Kidney tubule cell (primary cell): ENCODE measurements at places on chromosomes 3 and 15.
A peak's percentile ranks its signal among the peaks of the same experiment; 100 is the strongest.

DNA sequence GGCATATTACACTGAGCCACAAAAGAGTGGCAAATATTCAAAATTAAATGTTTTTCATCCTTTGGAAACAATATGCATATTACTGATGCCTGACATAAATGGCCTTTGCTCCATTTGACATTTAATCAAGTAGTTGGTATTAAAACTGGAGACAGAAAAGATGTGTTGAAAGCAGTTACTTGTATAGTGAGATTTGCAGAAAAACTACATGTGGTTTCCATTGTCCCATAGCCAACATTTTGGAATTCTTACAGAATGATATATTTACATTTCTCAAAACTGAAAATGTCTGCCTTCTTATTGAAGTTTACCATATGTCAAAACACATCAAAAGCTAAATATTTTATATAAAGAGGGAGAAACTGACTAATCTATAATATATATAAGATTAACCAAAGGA is 21.6 kb downstream of the SHOX2 start:
- no peak for DNase-seq

DNA sequence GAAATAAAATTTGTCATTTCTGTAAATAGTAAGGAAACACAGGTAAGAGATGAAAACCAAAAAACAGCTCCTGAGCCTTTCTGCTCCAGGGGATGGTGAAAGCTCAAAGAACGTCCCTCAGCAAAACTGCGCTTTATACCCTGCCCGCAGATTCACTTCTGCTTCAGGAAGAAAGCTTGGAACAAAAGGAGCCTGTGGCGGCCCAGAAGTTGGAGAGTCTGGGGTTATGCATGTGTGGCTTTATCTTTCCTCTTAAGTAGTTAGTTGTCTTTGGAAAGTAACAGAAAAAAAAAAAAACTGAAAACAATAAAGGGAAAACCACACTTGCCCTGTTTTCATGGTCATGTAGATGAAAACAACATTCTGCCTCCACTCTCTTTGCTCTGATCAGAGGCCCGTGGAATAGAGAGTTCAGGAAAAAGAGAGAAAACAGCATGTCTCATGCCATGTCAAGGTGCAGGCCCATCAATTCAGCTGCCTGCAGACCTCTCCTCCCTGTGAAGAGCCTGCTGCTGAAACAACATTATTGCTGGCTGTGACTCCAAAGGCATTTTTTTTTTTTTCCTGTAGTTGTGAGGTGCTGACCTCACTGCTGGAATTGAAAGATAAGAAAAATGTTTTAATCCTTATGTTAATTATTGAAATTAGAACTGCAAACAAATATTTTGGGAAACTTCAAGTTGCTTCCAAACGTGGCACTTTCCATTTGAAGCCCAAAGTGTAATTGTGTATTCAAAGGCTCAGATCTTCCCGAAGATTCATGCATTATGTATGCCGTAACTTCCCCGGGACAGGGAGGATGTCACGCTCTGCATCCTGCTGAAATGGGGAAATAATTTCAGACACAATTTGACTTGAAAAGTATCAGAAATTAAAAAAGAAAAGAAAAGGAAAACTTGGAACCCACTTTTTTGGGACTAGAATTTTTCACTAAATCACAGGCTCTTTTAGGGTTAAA is 108.4 kb upstream of the ZNF385D start:
- DNase-seq, result no peak

GRCh38 chr3:128556907-128557306 is 63.9 kb upstream of the GATA2 start:
- no peak for DNase-seq

DNA sequence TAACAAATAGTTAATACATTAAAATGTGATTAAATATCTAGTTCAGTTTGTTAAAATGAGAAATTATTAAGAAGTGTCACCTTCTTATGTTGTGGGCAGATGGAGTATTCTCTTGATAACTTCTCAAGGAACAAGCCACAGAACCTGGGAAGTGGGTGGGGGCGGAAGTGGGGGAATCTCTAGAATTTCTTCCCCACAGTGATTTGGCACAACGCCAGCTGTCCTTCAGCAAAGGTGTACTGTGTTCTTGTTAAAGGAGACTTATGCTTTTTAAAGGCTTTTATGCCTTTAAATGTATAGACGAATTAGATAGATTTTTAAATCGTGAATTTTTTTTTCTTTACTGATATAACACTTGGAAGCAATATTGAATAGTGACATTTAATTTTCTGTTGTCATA is 42.4 kb downstream of the SEC22A start:
- DNase-seq, result peak; percentile 45

GRCh38 chr15:62164396-62165103 is 535 bp downstream of the C2CD4B start:
- no peak for DNase-seq

- no peak for DNase-seq
These were observed 39.2 kb upstream of the SPSB4 start for GRCh38 chr3:141011997-141012262.

DNA sequence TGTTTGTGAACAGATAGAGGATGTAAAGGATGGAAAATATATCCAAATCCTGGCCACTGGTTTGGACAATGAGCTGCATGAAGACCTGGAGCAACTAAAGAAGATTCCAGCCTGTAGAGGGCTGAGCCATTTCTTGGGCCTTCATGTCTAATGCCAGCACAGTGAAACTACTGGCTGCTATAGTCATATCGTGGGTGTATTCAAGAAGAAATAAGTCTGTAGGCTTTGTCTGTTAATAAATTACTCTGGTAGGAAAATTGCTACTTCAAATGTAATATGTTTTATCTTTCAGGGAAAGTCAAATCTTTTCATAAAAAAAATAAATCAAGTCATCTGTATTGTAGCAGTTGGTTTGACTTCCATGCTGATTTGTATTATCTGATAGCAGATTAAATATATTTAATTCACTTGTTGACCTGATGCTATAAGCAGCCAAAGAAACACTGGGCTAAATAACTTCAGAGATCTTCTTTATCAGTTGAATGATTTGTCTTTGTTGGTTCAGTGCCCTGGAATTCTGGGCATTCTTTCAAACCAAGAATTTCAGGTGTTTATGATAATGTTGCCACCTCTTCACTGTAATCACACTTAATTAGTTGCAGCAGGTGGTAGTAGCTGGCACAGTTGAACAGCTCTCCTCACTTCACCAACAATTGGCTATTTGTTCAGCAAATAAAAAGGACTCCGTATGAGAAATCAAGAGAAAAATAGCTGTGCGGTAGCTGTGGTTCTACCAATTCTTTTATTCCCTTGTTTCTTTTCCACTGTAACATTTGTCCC is 1109.5 kb downstream of the NSUN3 start:
- DNase-seq, result peak; percentile 76

DNA sequence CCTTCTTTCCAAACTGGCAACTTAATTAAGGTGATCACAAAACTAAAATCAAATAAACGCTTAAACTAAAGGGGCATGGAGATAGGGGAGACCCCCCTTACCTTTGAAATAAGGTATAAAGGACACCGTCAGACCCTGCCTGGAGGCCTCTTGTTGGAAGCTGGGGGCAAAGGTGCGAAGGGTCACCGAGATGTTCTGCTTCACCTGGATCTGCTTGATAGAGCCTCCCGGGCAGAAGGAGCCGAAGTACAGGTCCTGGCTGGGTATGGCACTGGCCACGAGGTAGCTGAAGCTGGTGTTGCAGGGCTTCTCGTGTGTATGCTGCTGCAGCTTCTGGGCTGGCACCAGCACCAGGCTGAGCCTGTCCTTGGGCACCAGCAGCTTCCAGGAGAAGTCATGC is 53.0 kb downstream of the CDCP1 start:
- DNase-seq, result no peak

DNA sequence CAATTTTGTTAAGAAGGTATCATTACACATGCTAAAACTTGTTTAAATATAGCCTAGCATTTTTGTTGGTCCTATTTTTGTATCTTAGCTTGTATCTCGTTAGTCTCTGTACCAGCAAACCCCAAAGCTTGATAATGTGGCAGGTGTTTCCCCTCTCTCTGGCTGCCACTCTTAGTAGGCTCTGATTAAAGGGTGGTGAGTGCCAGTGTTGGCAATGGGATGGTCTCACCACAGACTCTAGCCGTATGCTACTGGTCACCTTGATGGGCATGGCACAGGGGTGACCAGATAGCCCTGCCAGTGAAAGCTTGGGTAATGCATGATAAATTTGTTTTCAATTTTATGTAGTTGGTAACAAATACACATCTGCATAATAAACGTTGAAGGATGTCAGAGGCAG is 188.3 kb downstream of the CFAP20DC start:
- no peak for DNase-seq

- no peak for DNase-seq
These were observed 264.7 kb downstream of the ZBBX start for GRCh38 chr3:167115331-167115934.

GRCh38 chr3:70177881-70178645 is 134.4 kb downstream of the MDFIC2 start:
- DNase-seq, result no peak

GRCh38 chr3:123071146-123071545 is 4.3 kb downstream of the PDIA5 start:
- no peak for DNase-seq
